Karpas-422 (cell line): ENCODE measurements at places on chromosomes 1 and 21. TPM values are rescaled to one million over a fixed set of nuclear protein-coding genes. Genes with fewer than 3 reads are reported as not detected.
A peak's percentile ranks its signal among the peaks of the same experiment; 100 is the strongest.

DNA sequence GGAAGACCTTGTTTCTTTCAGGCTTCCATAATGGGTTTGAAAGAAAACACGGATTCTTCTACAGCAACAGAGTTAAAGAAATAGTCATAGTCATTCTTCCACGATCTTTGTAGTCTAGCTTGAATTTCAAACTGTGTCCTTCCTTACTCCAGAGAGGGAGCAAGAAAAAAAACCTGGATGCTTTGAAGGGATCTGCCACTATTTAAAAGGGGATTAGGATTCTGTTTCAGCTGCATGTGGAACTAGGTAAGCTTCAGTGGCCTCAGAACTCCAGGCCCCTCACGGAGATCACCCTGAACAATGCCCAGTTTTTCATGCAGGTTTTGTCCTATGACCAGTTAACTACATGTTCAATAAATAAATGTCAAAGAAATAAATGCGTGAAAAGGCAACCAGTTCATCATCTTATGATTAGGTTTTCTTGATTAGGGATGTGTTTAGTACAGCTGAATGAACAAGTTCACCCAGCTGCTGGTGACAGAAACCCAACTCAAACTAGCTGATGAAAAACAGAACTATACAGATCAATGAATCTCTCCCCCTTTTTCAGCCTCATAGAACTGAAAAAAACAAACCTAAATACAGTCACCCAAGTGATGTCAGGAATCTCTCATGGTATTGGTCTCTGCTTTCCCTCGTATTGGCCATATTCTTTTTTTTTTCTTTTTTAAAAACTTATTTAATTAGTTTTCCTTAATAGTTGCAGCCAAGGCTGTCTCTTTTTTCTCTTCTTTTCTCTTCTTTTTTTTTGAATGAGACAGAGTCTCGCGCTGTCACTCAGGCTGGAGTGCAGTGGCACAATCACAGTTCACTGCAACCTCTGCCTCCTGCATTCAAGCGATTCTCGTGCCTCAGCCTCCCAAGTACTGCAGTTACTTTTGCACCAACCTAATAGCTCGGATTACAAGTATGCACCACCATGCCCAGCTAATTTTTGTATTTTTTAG is 14.6 kb upstream of the MPZL1 start:
- no peak for DNase-seq

OR6N1 gene
- total RNA-seq, result not detected in 2 replicates

- peak; percentile 79 for DNase-seq
These were observed 3.5 kb downstream of the GNAT2 start for GRCh38 chr1:109615879-109616278.

- no peak for DNase-seq
These were observed 10.2 kb upstream of the CACHD1 start for GRCh38 chr1:64459743-64460142.

UBR4 gene
- 135 and 201 TPM in 2 replicates for total RNA-seq

DNA sequence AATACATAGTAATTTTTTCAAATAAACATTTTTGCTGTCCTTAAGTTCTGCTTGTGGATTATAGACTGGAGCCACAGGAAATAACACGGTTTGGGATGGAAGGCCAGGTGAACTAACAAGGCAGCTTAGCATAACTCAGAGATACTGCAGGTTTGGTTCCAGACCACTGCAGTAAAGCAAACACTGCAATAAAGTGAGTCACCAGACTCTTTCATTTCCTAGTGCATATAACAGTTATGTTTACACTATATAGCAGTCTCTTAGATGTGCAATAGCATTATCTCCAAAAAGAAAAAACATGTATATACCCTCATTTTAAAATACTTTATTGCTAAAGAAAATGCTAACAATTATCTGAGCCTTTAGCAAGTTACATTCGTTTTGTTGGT is 22.0 kb downstream of the LRRC42 start:
- DNase-seq, result no peak

ZBTB48 gene
- total RNA-seq, result 36.3 and 69.0 TPM in 2 replicates

IPO9 gene
- 19.4 and 22.7 TPM in 2 replicates for total RNA-seq

ATP1A2 gene
- total RNA-seq, result not detected in 2 replicates

DNA sequence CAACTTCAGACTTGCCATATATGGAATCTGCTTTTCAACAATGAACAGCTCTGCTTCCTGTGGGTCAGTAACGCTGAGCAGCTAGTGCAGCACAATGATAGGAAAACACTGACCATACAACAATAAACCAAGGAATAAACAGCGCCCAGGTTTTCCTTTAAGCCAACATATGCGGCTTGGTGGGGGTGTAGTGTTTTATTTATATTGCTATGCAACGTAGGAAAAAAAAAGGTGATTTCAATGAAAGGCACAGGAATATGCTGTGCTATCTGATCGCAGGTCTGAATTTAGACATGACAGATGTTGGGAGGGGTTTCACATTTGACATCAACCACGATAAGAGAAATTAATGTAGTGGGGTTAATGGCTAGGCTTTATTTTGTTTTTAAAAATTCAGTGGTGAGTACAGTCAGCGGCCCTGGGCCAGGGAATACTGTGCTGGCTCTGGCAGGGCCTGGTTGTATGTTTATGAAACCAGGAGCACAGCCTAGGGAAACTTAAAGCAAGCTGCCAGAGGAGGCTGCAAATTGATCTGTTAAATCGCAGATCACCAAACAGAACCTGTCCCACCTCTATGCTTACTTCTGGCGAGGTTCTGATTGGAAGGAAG is 4.3 kb downstream of the TSPAN2 start:
- no peak for DNase-seq

- no peak for DNase-seq
These were observed 133.0 kb downstream of the URB2 start for GRCh38 chr1:229759037-229759435.

DNA sequence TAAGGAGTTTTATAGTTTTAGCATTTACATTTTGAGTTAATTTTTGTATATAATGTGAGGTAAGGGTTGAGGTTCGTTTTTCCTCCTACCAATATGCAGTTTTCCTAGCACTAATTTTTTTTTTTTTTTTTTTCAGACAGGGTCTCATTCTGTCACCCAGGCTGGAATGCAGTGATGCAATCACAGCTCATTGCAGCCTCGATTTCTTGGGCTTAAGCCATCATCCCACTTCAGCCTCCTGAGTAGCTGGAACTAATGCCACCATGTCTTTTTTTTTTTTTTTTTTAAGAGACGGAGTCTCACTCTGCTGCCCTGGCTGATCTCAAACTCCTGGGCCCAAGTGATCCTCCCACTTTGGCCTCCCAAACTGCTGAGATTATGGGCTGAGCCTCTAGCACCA is 2.5 kb upstream of the UBASH3A start:
- DNase-seq, result no peak

DNA sequence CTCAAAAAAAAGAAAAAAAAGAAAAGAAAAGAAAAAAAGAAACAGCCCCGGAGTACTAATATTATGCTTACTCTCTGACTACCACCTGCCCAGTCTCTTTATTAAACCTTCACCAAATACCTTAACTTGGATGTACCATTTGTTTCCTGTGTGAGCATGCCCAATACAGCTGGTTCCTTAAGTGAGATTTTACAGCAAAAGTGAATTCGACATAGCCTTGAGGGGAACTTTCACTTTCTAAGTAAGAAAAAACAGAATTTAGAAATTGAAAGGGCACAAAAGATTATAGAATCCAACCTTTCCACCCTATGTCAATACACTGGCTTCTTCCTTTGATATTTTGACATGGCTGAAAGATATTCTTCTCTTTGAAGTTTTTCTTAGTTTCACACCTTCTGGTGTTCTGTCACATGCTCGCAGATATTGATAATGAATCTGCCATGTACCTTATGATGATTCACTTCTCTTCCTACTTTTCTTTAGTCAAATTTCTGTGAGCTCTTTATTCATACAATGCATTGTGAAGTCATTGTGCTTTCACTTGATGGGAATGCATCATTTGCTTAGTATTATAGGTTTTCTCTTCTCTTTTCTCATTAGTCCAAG is 5.2 kb upstream of the GIPC2 start:
- DNase-seq, result no peak

- DNase-seq, result no peak
These were observed 23.9 kb upstream of the RPTN start for GRCh38 chr1:152182944-152183361.

DNA sequence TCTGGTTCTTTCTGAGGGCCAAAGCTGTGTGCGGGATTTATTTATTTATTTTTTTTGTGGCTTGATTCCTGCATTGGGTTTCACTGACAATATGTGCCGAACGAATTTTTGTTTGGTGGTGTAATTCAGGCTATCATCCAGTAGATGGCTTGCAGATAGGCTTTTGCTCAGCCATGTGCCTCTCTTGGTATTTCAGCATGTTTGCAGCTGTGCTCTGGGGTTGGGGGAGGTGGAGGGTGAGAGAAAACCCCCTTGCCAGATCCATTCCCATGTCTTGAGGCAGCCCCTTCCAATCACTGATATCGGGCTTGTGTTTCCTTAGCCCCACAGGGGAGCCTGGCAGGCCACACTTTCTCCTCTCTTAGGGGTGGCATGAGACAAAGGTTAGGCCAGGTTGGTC is 302.4 kb downstream of the PTGER3 start:
- peak; percentile 57 for DNase-seq

- no peak for DNase-seq
These were observed 9.8 kb upstream of the SSBP3 start for GRCh38 chr1:54415991-54416390.

BTBD8 gene
- total RNA-seq, result 0.29 and 0.86 TPM in 2 replicates

ALPL gene
- 0.36 TPM in 1 of 2 replicates, not detected in the other for total RNA-seq

DNA sequence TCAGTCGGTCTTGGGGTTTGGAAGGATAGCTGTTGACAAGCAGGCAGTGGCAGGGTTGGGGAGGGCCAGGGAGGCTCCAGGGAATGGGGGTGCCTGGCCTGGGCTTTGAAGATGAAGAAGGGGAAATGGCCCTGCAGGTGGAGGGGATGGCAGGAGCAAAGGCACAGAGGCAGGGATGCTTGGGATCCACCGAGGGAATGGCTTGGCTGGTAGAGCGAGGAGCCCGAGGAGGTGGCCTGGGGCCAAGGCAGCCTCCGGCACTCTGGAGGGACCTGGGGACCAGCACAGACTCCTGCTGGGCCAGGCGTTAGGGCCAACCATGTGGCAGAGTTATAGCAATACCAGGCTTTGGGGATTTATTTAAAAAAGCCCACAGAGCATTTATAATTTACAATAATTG is 62.9 kb upstream of the EDN2 start:
- no peak for DNase-seq

DNA sequence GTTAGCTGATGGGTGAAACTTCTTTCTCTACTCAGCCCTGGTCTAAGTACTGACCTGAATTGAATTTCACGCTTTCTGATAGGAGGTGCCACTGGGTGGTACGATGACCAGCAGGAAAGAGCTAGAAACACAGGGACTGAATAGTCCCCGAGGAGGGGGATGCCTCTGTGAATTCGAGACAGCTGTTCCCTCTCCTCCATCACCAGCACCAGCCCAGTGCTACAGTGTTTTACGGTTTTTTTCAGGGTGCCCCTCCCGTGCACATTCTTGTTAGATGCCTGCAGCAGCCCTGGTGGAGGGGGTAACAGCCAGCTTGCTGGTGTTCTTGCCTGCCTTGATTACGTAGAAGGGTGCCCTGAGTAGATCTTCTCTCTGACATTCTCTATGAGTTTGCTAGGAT is 7.1 kb downstream of the HUNK start:
- DNase-seq, result peak; percentile 4

- peak; percentile 72 for DNase-seq
These were observed 2.5 kb upstream of the OLIG1 start for GRCh38 chr21:33067457-33067856.

GRCh38 chr1:37308031-37308960 is 166.1 kb upstream of the ZC3H12A start:
- DNase-seq, result no peak

CDC42 gene
- total RNA-seq, result 120 and 223 TPM in 2 replicates

DNA sequence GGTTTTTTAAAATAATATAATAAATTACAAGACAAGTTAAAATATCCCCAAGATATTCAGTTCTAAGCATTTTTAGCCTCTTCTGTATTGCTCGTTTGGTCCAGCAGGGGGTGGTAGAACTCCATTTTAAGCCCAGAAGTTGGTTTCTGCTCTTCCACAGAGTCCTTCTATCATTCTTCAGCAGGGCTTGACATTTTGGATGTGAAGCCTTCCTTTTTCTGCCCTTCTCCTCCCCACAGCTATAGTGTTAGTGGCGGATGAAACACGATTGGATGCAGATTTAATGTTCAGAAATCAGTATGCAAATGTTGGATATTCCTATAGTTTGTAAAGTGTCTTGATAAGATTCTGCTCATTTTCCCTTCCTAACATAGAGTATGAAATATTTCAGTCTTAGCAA is 1.4 kb downstream of the NCAM2 start:
- peak; percentile 84 for DNase-seq

DNA sequence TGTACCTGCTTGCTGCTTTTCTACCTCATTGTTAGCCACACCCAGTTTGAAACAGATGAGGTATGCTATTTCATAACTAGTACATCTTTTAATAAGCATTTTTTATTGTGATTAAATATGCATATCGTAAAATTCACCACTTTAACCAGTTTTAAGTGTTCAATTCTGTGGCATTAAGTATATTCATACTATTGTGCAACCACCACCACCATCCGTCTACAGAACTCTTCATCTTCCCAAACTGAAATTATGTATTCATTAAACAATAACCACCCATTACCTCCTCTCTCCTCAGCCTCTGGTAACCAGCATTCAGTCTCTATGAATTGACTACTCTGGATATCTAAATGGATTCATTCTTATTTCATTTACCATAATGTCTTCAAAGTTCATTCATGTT is 20.1 kb downstream of the DR1 start:
- no peak for DNase-seq

DNA sequence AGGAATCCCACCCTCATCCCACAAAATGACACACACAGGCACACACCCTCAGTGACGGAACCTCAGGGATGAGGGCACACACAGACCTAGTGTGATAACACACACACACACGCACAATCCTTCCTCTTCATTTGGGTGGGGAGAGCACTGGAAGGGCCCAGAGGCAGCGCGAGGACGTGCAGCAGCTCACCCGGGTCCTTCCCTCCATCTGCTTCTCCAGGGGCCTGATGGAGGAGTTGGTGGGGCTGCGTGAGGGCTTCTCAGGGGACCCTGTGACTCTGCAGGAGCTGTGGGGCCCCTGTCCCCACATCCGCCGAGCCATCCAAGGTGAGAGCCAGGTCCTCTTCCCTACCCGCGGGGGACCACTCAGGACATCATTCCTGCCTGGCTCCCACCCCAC is 557 bp downstream of the CLCNKA start:
- DNase-seq, result no peak

DNA sequence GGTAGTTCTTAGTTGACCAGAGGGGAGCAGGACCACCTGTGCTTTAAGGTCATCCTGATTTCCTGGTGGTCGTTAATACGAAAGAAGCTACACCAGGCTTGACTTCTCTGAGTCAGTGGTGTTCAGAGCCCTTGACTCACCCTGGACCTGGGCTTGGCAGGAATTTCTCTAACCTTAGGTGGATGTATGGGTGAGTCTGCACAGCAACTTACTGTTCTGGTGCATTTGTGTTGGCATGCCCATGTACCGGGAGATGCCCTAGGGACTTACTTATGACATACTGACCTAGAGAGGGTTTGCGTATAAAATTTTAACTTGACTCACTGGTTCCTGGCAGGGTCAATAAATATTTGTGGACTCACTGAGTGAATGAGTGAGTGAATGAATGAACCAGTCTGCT is 304.6 kb downstream of the DISC1 start:
- DNase-seq, result no peak

MCOLN3 gene
- not detected in 2 replicates for total RNA-seq
